ENCODE measurements at places on chromosomes 1 and 21.

- DNase-seq, result peak; percentile 22
Measured at GRCh38 chr1:3553166-3553939, 58.0 kb downstream of the MEGF6 start.

- DNase-seq, result no peak
Measured at GRCh38 chr1:184597650-184598357, 156.9 kb downstream of the EDEM3 start.

DNA sequence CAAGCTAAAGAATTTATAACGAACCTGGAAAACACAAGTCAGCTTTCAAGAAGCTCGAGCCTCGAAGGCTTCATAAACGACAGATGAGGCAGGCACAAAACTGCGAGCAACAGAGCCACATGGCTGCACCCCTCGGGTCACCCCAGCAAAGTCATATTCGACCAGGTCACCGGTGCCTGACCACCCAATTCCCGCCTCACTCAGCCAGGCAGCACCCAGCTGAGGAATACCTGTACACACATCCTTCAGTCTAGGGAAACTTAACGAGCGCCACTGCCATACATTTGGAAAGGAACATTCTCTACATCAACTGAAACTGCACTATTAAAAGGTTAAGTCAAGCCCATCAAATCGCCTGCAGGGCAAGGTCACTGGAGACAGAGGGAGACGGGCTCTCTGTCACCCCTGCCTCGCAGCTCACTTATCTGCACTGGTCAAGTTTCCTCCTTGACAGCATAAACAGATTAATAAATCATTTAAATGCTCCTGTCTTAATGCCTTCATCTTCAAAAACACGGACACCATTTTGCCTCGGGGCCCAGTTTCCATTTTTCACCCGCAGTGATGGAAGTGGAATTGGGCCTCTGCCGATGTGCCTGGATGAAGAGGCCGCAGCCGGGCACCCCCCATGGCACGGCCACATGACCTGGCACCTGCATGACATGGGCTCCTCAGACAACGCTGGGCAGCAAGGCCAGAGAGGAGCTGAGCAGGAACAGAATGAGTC, 20.6 kb downstream of the NPHP4 start:
- no peak for DNase-seq

GRCh38 chr1:155466617-155466972, 96.0 kb downstream of the ASH1L start:
- no peak for DNase-seq

DNA sequence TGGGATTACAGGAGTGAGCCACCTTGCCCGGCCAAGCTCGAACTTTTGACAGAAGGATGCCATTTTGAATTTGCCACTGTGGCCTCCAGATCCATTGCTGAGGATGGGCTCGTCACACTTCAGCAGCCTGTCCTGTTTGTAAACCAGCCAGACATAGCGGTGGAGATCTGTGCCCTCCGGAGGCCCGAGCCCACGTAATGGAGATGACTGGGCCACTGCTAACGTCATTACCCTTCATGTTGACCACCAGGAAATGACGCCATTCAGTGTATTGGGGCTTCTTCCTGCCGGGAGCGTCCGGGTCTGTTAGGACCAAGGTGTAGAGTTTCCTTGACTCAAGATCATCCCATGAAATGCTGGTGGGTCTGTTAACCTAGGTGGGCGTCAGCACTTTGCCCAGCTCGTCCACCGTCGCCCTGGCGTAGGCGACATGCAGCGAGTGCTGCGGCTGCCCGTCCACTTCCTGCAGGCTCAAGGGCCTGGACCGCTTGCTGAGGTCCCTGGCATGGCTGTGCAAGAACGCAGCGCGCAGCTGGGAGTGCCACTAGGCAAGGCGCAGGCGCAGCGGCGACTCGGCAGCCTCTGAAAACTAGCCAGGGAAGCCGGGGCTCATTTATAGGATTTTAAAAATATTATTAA, 40.8 kb downstream of the PTPRC start:
- DNase-seq, result no peak

DNA sequence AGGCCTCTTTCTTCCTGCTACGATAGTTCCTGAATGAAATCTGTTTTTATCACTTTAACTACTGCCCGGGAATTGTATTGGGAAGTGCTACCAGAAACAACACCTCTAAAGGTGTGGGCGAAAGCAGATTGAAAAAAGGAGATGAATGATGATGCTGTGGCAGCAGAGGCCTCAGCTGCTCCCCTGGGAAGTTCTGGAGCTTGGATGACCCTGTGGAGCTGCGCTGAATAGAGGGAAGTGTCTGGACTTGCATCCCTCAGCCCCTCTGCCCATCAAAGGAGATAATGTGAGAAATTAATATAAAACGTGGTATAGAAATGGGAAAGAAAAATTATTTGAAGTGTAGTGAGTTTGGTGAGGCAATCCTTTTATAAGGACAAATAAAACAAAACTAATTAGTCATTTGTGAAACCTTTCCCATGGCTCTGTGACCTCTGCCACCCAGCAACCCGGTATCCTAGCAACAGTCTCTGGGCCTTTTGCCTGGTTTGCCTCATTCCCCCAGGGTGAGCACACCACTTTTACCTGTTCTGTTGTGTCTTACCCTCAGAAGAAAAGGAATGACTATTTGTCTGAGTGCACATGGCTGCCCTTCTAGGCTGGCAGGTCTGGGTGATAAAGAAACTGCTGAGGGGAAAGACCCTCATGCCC, 21.3 kb downstream of the OVAAL start:
- peak; percentile 36 for DNase-seq

- no peak for DNase-seq
Measured at GRCh38 chr1:156645056-156645455, 3.1 kb downstream of the BCAN start.

DNA sequence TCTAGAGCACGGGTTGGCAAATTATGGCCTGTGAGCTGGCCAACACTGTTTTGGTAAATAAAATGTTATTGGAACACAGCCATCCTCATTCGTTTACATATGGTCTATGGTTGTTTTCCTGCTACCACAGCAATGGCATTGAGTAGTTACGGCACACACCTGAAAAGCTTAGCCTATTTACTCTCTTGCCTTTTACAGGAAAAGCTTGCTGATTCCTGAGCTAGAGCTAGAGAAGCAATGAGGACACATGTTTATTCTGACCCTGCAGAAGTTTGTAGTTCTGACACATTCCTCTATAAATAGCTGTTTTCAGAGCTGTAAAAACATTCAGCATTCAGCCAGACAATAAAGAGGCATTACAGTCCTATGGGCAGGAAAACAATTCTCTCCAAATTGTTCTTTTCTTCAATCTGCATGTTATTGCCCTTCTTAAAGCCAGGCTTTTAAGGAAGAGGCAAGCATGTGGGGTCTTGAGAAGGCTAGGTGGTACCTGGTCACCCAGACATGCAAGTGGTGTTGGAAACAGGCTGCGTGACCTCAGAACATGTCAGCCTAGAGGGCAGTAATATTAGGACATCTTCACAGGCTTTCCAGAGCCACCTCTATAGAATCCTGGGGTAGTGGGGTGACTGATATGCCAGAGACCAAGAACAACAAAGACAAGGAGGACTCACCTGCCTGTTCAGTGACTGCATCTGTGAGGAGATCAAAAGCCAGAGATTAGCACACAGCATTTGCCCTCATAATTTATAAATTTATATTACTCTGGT, 1.6 kb downstream of the FCRL2 start:
- DNase-seq, result no peak

- no peak for DNase-seq
Measured at GRCh38 chr1:115911294-115911693, 65.0 kb upstream of the SLC22A15 start.

DNA sequence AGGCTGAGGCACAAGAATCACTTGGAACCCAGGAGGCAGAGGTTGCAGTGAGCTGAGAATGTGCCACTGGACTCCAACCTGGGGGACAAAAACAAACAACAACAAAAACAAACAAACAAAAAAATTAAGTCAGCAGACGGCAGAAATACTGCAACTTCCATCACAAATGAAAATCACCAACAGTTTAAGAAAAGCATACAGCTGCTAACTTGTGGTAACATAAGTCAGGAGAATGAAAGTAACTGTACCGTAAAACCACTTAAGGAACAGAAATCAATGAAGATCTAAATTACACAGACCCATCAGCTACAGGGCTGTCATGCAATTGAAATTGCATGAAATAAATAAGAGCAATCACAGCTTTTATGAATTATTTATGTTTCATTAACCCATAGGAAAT, 25.0 kb downstream of the MCOLN2 start:
- no peak for DNase-seq

DNA sequence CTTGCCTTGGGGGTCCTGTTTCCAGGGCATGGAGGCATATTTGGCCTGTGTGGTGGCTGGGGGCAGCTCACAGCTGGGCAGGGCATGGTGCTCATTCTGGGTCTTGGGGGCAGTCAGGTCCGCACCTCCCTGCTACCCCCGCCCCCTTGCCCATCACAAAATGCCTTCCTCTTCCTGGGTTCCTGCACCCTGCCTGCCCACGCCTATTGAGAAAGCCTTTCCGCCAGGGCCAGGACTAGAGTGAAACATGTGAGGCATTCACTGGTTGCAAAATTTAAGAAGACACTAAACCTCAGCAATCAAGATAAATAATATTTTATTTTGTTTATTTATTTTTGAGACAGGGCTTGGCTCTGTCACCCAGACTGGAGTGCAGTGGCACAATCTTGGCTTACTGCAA, 19.7 kb downstream of the PTAFR start:
- no peak for DNase-seq

GRCh38 chr21:45926281-45926680, 55.3 kb upstream of the COL6A1 start:
- DNase-seq, result no peak

DNA sequence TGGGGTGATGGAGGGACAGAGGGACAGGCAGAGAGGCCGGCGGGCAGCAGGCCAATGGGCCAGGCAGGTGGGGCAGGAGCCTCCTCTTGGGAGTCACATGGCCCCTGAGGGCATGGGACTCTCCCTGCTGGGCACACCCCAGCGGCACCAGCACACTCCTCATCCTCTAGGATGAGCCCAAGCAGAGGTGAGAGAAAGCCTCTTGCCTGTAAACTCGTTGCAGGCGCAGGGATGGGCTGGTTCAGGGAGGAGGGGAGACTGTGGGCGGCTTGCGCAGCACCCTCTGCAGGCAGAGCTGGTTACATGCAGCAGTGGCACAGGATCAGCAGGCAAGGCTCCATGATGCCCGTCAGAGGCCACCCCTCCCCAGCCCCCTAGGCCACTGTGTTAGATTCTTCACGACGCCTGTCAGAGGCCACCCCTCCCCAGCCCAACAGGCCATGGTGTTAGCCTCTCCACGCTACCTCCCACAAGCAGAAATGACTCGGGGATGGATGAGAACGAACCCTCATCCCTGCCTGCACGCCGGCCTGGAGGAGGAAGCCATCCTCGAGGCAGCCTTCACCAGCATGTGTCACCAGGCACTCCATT, 209.7 kb upstream of the VAMP3 start:
- peak; percentile 61 for DNase-seq

- no peak for DNase-seq
Measured at GRCh38 chr1:154865442-154866256, 4.4 kb downstream of the KCNN3 start.

- DNase-seq, result no peak
Measured at GRCh38 chr1:52925571-52926005, 1.5 kb upstream of the SCP2 start.

DNA sequence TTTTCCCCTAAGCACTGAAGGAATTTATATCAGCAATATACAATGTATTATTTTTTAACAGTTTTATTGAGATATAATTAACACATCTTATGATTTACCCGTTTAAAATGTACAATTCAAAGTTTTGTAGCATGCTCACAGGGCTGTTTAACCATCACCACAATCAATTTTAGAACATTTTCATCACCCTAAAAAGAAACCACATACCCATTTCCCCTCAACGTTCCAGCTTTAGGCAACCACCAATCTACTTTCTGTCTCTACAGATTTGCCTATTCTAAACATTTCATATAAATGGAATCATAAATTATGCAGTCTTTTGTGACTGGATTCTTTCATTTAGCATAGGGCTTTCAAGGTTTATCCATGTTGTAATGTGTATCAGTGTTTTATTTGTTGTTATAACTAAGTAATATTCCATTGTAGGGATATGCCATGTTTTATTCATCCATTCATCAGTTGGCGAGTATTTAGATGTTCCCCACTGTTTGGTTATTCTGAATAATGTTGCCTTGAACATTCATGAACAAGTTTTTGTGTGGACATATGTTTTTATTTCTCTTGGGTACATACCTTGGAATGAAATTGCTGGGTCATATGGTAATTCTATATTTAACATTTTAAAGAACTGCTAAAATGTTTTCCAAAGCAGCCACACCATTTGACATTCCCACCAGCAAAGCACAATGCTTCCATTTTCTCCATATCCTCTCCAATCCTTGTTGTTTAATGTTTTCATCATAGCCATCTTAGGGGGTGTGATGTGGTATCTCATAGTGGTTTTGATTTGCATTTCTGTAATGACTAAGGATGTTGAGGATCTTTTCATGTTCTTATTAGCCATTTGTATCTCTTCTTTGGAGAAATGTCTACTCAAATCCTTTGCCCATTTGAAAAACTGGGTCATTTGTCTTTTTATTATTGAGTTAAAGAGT, 188.5 kb downstream of the TM2D1 start:
- no peak for DNase-seq

GRCh38 chr1:228393268-228393701, 13.3 kb downstream of the TRIM11 start:
- peak; percentile 49 for DNase-seq

- DNase-seq, result no peak
Measured at GRCh38 chr1:81467383-81467782, 333.4 kb upstream of the ADGRL2 start.

GRCh38 chr1:106498238-106498637, 558.2 kb upstream of the PRMT6 start:
- DNase-seq, result no peak

DNA sequence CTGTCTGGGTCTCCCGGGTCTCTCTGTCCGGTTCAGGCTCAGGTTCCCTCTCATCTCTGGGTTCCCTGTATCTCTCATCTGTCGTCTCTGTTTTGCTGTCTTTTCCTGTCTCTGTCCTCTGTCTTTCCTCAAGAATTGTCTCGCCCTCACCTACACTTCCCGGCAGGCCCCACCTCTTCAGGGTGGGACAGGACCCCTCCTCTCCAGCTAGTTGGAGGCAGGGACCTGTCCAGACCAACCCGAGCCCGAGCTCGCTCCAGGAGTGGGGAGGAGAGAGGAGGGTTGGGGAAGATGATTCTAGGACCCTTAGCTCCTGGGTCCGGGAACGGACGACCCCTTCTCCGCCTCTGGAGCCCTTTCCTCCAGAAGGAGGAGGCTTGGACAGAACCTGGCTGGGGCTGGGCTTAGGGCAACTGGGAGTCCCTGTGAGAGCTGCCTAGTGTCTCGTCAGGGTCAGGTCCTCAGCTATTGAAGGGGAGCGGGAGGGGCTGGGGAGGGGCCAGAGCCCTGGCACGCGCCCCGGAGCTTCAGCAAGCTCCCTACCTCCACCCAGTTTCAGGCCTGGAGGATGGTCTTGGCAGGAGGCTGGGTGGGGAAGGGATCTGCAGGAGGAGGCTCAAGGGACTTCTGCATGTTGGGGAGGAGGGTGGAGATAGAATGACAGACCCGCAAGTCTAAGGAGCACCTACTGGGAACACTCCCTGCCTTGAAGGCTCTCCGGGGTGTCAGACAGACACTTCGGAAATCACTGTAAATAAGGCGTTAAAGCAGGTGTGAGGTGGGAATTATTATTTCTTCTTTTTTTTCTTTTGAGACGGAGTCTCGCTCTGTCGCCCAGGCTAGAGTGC, 26.3 kb upstream of the EPB41 start:
- DNase-seq, result peak; percentile 23

GRCh38 chr1:19764848-19765247, 34.9 kb downstream of the TMCO4 start:
- DNase-seq, result no peak

GRCh38 chr1:229984992-229985612, 81.9 kb upstream of the GALNT2 start:
- no peak for DNase-seq

- no peak for DNase-seq
Measured at GRCh38 chr1:111961773-111962565, 27.5 kb downstream of the KCND3 start.

Data from BE2C (cell line).